ENCODE measurements at places on chromosomes 2 and 18. TPM values are rescaled to one million over a fixed set of nuclear protein-coding genes. Genes with fewer than 3 reads are reported as not detected.

Gene PRR30
- not detected for total RNA-seq

Gene SRD5A2
- total RNA-seq = 0.05 TPM

Gene GREB1L
- total RNA-seq = 0.26 TPM

Gene GKN1
- total RNA-seq = not detected

Gene LDLRAD4
- total RNA-seq = 6.2 TPM

Gene UGT1A6
- total RNA-seq = not detected

Gene BOLL
- total RNA-seq = not detected

Gene MERTK
- 7.3 TPM for total RNA-seq

Gene CTIF
- total RNA-seq = 28.5 TPM

Gene GLI2
- 45.9 TPM for total RNA-seq

GRCh38 chr2:72032481-72033041 lies 115.1 kb downstream of the CYP26B1 start:
- no peak overlapping the region for H3K4me3 ChIP-seq
- DNase-seq = no peak
- H3K27ac ChIP-seq = no peak overlapping the region
- H3K27me3 ChIP-seq = no peaks in the 10 kb centered on the region
- H3K4me1 ChIP-seq = 0 out of 2 replicates have a peak, but pooled peaks cover 3% of the 10 kb centered on the region

DNA sequence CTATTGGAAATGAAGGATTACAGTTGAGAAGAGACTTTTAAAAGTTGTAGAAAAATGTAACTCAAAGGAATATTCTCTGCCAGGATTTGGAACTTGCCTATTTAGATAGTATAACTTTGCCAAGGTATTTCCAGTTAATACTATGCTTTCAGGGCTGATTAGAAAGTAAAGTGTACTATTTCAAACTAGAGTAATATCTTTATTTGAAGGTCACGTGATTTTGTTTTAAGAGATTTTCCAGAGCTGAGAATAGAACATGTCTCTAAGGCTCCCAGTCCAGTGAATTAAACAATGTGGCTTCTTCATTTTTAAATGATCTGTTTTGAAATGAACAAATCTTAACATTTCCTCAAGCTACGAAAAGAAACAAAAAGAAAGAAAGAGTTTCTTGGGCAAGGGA lies 53.9 kb downstream of the CCDC148 start:
- peaks cover 2% of the 10 kb centered on the region for H3K27me3 ChIP-seq
- H3K4me1 ChIP-seq = peaks cover 15% of the 10 kb centered on the region
- H3K4me3 ChIP-seq = no peak overlapping the region
- peaks cover 4% of the 10 kb centered on the region for H3K36me3 ChIP-seq
- no peak for DNase-seq
- no peak overlapping the region for H3K27ac ChIP-seq

DNA sequence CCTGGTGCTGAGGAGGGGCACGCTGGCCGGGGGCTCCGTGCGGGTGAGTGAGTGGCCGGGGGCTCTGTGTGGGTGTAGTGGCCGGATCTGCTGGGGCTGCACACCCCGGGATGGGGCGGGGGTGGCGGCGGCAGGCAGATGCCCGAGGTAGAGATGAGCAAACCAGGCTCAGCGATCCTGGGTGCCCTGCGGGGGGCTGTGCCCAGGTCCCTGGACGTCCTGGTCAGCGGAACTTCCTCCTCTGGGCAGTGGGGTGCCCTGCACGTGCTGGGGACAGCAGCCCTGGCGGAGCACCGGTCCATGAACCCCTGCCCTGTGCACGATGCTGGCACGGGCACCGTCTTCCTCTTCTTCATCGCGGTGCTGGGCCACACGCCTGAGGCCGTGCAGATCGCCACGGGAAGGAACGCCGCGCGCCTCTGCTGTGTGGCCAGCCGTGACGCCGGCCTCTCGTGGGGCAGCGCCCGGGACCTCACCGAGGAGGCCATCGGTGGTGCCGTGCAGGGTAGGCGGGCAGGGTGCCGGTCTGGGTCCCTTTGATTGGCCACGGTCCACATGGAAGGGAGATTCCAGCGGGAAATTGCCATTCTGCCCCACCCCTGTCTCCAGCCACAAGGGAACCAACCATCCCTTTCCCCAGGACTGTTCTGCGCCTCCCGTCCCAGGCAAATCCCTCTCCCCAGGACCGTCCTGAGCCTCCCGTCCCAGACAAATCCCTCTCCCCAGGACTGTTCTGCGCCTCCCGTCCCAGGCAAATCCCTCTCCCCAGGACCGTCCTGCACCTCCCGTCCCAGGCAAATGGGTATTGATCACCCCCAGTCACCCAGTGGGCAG lies 5.9 kb downstream of the NEU4 start:
- no peak overlapping the region for H3K27ac ChIP-seq
- no peaks in the 10 kb centered on the region for H3K27me3 ChIP-seq
- H3K4me1 ChIP-seq = no peaks in the 10 kb centered on the region
- no peaks in the 10 kb centered on the region for H3K36me3 ChIP-seq
- DNase-seq = no peak
- H3K4me3 ChIP-seq = no peak overlapping the region

- no peaks in the 10 kb centered on the region for H3K27me3 ChIP-seq
- H3K4me1 ChIP-seq = peaks cover 40% of the 10 kb centered on the region
- H3K4me3 ChIP-seq = no peak overlapping the region
- DNase-seq = no peak
- H3K36me3 ChIP-seq = peaks cover 6% of the 10 kb centered on the region
- 0 out of 2 replicates have a peak overlapping the region, but pooled peaks have one; percentile 11 for H3K27ac ChIP-seq
These were observed 24.1 kb downstream of the INPP4A start for GRCh38 chr2:98468621-98469236.

DNA sequence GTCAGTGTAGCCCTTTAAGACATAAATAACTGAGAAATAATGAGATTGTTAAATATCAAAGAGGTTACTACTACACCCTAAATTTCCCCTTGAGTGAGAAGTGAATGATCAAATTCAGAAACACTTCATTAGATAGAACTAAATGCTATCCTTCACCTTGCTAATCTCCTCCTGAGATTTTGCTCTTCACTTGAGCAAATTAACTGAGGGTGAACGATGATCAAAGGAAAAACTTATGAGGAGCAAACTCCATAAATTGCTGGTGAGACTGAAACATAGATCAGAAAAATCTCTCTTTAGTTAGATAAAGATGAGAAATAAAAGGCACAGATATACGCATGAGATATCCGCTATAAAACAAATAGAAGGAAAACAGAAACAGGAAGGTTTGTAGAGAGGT lies 63.1 kb upstream of the TANC1 start:
- H3K4me3 ChIP-seq = no peak overlapping the region
- H3K27ac ChIP-seq = no peak overlapping the region
- no peaks in the 10 kb centered on the region for H3K27me3 ChIP-seq
- no peaks in the 10 kb centered on the region for H3K36me3 ChIP-seq

DNA sequence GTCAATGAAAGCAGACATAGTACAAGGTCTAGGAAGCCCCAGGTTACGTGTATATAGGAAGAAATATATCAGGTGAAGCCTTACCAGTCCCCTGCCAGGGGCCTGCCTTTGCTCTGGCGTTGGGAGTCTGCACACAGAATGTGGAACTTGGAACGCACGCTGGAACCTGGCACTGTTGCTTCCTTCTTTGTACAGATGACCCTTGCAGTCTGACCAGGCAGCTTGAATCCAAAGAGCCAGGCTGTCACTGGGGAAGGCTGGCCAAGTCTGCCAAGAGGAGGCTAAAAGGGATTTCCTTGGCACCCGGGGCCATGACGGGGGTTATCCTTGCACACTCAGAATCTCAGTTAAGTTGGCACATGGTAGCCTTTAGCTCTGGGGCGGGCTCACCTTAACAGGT lies 39.5 kb downstream of the TMEM247 start:
- H3K4me1 ChIP-seq = no peaks in the 10 kb centered on the region
- DNase-seq = no peak
- no peak overlapping the region for H3K4me3 ChIP-seq
- peaks cover 14% of the 10 kb centered on the region for H3K36me3 ChIP-seq

GRCh38 chr2:86226070-86226469 lies 26.8 kb downstream of the MRPL35 start:
- no peak overlapping the region for H3K27ac ChIP-seq
- H3K4me1 ChIP-seq = peaks cover 16% of the 10 kb centered on the region
- no peak for DNase-seq
- H3K36me3 ChIP-seq = no peaks in the 10 kb centered on the region
- H3K4me3 ChIP-seq = no peak overlapping the region

- peaks cover 14% of the 10 kb centered on the region for H3K4me1 ChIP-seq
- no peak overlapping the region for H3K4me3 ChIP-seq
- no peak overlapping the region for H3K27ac ChIP-seq
- peaks cover 46% of the 10 kb centered on the region for H3K27me3 ChIP-seq
- DNase-seq = no peak
- peaks cover 5% of the 10 kb centered on the region for H3K36me3 ChIP-seq
These were observed 4.6 kb downstream of the CXCR4 start for GRCh38 chr2:136113209-136113971.

DNA sequence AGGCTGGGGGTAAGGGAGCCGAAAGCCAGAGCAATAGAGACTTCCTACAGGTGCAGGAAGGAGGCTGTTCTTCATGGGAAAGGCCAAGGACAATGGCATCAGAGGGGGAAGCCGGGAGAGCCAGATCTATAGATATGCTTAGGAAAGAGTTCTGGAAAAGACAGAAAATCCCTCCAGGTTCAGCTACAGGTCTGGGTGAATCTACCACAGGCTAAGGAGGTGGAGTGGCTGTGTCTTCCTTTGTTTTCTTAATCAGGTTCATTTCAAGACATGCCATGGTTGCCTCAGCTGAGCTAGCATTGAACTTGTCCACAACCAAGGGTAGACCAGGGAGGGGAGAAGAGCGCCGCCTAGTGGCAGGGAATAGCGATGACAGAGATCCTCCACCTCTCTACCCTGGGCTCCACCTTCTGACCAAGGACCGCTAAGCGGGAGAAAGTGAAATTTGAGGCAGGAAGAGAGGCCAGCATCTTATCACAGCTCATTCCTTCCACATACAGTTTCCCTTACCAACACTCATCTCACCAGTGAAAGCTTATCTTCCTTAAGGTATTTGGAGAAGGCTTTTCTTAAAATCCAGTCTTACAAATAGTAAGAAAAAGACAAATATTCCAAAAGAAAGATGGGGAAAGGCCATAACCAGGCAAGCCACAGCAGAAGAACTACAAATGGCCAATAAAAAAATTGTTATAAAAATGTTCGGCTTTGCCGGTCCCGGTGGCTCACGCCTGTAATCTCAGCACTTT lies 74.2 kb downstream of the VIT start:
- no peak overlapping the region for H3K27ac ChIP-seq
- no peak overlapping the region for H3K4me3 ChIP-seq
- no peaks in the 10 kb centered on the region for H3K36me3 ChIP-seq
- H3K4me1 ChIP-seq = peaks cover 10% of the 10 kb centered on the region

DNA sequence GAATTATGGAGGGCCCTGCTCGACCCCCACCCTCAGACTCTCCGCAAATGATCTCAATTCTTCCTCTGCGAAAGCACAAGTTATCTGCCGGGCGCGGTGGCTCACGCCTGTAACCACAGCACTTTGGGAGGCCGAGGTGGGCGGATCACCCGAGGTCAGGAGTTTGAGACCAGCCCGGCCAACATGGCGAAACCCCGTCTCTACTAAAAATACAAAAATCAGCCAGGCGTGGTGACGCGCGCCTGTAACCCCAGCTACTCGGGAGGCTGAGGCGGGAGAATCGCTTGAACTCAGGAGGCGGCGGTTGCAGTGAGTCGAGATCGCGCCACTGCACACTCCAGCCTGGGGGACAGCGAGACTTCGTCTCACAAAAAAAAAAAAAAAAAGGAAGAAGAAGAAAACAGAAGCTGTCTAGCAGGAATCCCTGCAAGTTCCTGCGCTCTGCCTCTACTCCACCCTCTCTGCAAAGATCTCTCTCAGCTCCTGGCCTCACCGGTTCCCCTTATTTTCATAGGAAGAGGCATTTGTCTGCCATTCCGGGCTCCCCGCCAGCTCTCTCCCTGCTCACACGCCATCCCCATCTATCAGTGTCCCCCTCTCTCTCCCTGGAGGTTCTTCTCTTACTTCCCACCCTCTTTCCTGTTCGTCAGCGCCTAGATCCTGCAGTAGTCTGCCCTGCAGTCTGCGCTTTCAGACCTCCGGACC lies 13.5 kb upstream of the COLEC12 start:
- no peak overlapping the region for H3K27ac ChIP-seq
- H3K27me3 ChIP-seq = peaks cover 8% of the 10 kb centered on the region
- H3K4me3 ChIP-seq = no peak overlapping the region
- DNase-seq = no peak

DNA sequence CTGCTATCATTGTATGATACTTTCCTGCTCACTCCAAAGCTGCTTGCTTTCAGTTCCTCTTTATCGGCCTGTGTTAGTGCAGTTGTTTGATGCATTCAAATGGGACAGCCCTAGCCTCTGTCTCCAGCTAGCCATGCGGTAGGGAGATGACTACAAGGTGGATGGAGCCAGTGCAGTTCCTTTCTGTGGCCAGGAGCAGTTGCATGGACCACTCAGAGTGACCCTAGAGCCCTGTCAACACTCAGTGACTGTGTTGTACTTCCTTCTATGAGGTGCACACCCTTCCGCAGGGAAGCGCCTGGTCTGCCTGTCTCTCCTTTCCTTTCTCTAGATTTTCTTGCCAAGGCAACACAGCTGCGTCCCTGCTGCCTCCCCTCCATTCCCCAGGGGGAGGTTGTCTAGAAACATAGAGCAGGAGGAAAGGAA lies 33.8 kb downstream of the KCNS3 start:
- peaks cover 17% of the 10 kb centered on the region for H3K36me3 ChIP-seq
- no peak overlapping the region for H3K27ac ChIP-seq
- no peak overlapping the region for H3K4me3 ChIP-seq
- H3K4me1 ChIP-seq = peaks cover 50% of the 10 kb centered on the region

GRCh38 chr2:75986617-75987016 lies 275.9 kb upstream of the GCFC2 start:
- H3K27ac ChIP-seq = no peak overlapping the region
- H3K27me3 ChIP-seq = no peaks in the 10 kb centered on the region
- DNase-seq = no peak
- H3K36me3 ChIP-seq = peaks cover 24% of the 10 kb centered on the region
- H3K4me1 ChIP-seq = peaks cover 4% of the 10 kb centered on the region
- H3K4me3 ChIP-seq = no peak overlapping the region

DNA sequence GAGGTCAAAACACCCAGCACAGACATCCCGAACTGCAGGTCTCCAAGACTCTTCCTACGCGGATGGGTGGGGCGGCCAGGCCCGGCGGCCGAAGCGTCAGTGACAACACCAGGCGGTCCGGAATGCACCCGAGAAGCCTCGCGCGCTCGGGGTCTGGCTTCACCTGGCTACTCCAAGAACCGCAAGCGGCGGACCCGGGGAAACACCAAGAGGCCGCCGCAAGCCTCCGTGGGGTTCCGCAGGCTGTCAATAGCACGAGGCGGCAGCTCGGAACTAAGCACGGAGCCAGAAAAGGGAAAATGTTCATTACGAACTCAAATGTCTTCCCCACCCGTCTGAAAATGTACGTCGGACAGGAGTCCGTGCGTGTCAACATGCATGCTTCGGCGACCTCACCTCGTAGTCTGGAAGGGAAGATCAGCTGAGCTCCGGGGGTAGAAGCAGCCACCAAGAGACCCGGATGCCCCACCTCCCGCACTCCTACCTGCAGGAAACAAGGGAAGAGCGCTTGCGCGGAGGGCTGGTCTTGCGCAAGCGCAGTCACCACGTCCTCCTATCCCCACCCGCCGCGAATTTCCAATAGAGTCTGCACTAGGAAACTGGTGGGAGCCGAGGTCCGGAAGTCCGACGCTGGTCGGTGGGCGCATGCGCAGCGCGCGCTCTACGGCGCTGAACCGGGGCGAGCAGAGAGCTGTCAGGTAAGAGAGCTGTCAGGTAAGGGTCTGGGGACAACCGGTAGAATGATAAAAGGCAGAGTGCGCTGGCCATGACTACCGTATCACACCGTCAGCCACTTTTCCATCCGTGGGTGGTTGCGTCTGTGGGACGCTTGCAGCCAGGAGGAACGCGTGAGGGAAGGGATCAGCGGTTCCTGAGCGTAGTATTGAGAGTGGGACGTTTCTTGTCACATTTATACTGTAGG lies at the start of the genes GPATCH11 and HEATR5B:
Gene GPATCH11, plus strand, starts transcription at position 646 of the 922 bp plus-strand sequence. CDS start 3,864 bp downstream, outside the sequence.
Gene HEATR5B, minus strand, starts transcription at position 500 of the 922 bp plus-strand sequence. CDS start 958 bp downstream, outside the sequence.
- no peak within 1 kb of the TSS for H3K4me3 ChIP-seq
- no peaks in the 10 kb centered on the region for H3K27me3 ChIP-seq
- DNase-seq = peak; percentile 98
